ENCODE measurements at places on chromosomes 2 and 18. TPM values are rescaled to one million over a fixed set of nuclear protein-coding genes. Genes with fewer than 3 reads are reported as not detected.

Gene MC5R
- not detected for total RNA-seq

Gene CYTIP
- not detected for total RNA-seq

Gene CHAC2
- total RNA-seq = 6.1 TPM

Gene SCTR
- total RNA-seq = not detected

Gene HADHB
- 104 TPM for total RNA-seq

Gene SS18
- 75.4 TPM for total RNA-seq

Gene CFAP65
- not detected for total RNA-seq

Gene POMC
- not detected for total RNA-seq

Gene HOXD10
- 18.8 TPM for total RNA-seq

Gene PRSS56
- total RNA-seq = not detected

Gene POTEI
- not detected for total RNA-seq

Gene TMEM169
- total RNA-seq = not detected

Gene FSIP2
- total RNA-seq = not detected

Gene ALPP
- not detected for total RNA-seq

Gene FHOD3
- 67.6 TPM for total RNA-seq

Gene CDH20
- not detected for total RNA-seq

Gene IL18RAP
- total RNA-seq = not detected

Gene FAM110C
- not detected for total RNA-seq

Gene GPR17
- not detected for total RNA-seq

Gene TUBB8B
- total RNA-seq = not detected

Gene MAP2
- 1.0 TPM for total RNA-seq

Gene SRD5A2
- total RNA-seq = not detected

Gene PKDCC
- total RNA-seq = not detected

Gene DAW1
- total RNA-seq = not detected

Gene RGPD3
- total RNA-seq = 0.05 TPM

Gene METAP1D
- total RNA-seq = 5.8 TPM

All from HFFc6 (cell line).